Fibroblast of mammary gland (primary cell): ENCODE measurements at places on chromosomes 7 and 10.

DNA sequence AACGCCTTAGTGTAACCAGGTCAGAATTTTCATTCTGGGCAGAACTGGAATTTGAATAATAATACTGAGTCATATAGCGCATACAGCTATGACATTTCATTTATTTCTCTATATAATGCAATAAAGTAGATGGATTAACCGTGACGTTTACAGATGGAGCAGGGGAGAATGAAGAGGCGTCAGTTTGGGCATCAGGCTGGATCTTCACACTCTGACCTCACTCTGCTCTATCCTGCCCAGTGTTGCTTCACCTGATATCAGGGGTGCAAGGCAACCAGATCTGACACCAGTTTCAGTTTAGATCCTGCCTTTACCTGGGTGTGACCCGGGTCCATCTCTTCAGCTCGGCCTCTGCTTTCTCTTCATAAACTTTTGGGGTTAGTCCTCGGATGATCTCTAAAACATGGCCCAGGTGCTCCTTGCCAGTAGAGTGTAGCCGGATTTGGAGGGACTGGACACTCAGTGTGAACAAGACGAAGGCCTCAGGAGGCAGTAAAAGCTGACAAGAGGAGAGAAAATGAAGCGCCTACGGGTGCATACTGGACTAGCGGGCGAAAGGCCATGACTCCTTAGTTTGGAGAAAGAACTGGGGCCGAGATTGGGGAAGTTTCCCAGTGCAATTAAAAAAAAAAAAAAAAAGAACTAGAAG is 1.4 kb upstream of the ZYX start:
- no peak for DNase-seq

- DNase-seq, result no peak
Measured at GRCh38 chr10:73043319-73043718, 53.3 kb downstream of the P4HA1 start.

DNA sequence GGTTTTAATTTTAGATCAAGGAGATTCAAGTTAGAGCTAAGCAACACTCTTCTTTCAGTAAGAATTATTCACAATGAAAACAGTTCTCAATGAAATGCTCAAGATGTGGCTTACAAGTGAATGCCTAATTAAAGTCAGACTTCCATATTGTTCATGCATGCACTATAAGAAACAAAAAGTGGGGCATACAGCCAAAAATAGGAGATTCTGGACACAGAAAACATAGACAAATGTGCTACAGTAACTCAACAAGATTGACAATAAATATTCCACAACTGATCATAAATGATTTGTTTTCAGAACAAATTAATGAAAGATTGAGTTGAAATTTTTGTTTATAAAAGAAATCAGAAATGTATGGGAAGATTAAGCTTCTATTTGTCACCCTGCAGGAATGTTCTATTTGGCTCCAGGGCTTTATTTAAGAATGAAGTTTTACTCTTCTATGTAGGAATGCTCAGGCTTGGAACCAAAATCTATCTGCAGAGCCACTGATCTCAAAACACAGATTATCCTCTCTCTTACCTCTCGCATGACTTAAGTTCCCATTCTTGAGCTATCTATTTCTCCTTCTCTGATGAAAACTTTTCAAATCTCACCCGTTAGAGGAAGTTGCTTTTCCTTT is 89.0 kb upstream of the PIP4K2A start:
- peak; percentile 69 for DNase-seq

DNA sequence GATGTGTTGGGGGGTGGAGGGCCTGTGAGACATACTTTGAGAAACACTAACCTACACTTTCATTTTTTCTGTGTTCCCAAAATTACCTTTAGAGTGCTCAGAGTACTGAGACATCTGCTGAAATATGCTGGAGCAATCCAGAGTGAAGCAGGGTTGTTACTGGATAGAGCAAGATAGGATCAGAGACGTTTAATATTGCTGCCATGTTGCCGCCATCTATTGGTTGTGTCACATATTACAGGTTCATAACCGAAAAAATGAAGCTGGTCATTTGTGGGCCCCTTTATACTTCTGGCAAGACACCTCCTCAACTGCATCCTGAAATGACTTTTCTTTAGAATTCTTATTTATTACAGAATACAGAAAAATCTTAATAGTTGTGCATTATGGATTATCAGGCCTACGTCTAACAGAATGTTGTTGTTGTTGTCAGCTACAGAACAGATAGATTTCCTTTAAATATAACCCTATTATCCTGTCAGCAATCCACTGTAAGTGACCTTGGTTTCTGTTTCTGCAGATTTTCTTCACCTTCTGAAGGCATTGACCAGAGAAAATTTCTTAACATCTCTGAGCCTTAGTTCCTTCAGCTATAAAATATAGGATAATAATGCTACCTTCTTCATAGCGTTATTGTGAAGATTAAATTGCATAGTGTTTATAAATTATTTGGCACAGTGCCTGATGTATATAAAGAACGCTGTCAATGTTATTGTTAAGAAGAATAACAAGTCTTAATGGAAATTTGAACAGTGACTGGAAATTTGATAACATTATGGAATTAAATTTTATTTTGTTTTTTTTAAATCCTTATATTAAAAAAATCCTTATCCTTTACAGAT is 16.2 kb upstream of the DLD start:
- peak; percentile 66 for DNase-seq

- no peak for DNase-seq
Measured at GRCh38 chr10:97468162-97468561, 22.2 kb downstream of the ZDHHC16 start.

- no peak for DNase-seq
Measured at GRCh38 chr10:5666841-5667630, 641 bp upstream of the ASB13 start.

GRCh38 chr7:93171606-93172226 is 23.5 kb upstream of the SAMD9L start:
- DNase-seq, result peak; percentile 39

DNA sequence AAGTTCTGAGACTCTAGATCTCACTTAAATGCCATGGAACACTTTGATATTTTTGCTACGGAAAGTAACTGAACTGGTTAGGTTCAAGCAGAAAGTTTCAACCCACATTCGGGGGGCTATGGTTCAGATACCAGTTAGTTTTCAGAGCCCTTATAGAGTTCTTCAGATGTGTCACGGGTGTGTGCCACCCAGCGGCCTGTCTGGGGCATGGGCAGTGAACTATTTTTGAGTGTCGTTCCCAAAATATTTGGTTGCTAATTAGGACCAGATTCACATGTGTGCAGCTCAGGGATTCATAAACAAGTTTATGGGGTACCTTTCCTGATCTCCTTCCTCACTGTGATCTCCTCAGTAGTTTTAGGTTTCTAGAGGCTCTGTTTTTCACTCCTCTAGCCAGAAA is 271.9 kb downstream of the C7orf25 start:
- no peak for DNase-seq

DNA sequence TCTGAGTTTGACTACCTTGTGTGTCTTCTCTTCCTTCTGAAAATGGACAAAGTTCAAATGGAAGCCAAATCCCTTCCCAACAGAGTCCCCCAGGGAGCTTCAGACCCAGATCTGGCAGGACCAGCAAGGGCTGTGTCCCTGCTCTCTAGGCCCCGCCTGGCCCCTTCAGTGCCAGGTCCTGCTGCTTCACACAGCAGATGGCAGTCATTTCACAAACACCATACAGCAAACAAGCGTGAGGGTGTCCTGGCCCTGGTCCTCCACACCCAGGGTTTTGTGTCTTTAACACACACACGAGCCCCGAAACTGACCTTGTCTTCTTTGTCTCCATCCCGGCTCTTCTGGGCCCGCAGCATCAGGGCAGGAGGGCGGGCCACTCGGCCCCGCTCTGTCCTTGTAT is 145.0 kb downstream of the TCERG1L start:
- DNase-seq, result no peak

- DNase-seq, result peak; percentile 18
Measured at GRCh38 chr10:6748029-6748428, 168.0 kb upstream of the PRKCQ start.

DNA sequence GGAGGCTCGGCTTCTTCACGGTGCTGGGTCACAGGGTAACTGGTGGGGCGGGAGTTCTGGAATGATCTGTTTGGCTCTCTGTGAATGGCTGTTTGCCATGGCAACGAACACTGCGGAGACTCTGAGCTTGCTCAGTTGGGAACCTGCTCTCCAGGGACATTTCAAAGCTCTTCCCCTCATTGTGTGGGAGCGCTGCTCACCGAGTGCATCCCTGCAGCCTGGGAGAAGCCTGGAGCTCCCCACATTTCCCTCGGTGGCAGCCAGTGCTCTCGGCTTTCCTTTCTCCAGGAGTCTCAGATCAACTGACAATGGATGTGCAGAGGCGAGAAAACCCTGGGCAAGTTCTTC is 57.6 kb upstream of the CACUL1 start:
- DNase-seq, result no peak

DNA sequence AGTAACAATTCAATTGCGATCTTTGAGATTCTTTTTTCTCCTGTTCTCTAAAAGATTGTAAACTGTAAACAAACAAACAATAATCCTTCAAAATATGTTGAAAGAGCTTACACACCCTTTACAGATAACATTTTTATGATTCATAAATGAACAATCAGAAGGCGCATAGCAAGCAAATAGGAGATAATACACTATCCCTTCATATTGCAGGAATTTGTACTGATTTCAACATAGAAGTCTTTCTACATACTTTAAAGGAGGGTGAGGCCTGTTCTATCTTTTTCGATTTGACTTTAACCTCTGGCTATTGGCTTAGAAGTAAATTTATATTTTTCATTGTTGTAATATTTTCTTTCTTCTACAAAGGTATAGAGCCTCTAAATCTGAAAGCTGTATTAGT is 57.2 kb downstream of the TFEC start:
- no peak for DNase-seq

DNA sequence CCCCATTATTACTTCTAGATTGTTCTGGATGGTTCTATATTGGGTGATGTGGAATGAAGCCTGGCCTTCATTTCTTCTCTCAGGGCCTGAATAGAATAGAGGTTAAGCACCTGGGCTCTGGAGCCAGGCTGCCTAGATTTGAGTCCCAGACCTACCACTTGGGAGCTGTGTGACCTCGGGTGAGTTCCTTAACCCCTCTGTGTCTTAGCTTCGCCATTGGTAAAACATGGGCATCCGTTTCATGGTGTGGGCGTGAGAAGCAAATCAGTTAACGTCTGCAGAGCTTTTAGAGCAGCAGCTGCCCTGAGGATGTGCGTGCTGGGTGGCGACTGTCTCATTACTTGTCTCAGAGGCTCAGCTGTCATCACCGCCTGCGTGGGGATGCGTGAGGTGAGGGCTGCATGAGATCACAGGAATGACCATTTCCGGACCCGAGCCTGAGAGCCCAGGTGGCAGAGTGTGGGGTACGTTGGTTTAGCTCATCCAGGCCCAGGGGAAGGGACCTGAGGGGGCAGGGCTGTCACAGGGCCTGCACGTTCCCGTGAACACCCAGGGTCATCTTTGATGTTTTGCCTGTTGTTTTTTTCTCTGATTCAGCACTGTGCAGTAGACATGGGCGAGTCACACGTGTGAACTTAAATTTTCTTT is 9.7 kb downstream of the AGAP3 start:
- DNase-seq, result peak; percentile 57

- peak; percentile 81 for DNase-seq
Measured at GRCh38 chr10:111874576-111874975, 309.0 kb downstream of the GPAM start.

- DNase-seq, result no peak
Measured at GRCh38 chr7:36272567-36273269, 116.9 kb upstream of the ANLN start.

- DNase-seq, result no peak
Measured at GRCh38 chr10:132827423-132827789, 41.5 kb upstream of the NKX6-2 start.

DNA sequence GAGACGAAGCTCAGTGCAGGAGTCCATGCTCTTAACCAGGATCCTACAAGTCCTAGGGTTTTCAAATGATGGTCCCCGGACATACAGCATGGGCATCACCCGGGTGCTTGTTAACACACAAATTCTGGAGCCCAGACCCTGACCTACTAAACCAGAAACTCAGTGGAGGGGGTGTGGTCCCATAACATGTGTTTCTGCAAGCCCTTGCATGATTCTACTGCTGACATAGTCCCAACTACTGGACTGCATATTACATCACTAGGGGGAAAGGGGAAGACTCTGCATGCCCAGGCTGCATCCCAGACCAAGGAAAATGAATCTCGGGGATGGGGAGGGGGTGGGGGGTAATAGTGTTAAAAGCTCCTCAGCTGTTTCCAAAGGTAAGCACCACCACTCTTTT is 40.3 kb downstream of the GRB10 start:
- DNase-seq, result no peak

DNA sequence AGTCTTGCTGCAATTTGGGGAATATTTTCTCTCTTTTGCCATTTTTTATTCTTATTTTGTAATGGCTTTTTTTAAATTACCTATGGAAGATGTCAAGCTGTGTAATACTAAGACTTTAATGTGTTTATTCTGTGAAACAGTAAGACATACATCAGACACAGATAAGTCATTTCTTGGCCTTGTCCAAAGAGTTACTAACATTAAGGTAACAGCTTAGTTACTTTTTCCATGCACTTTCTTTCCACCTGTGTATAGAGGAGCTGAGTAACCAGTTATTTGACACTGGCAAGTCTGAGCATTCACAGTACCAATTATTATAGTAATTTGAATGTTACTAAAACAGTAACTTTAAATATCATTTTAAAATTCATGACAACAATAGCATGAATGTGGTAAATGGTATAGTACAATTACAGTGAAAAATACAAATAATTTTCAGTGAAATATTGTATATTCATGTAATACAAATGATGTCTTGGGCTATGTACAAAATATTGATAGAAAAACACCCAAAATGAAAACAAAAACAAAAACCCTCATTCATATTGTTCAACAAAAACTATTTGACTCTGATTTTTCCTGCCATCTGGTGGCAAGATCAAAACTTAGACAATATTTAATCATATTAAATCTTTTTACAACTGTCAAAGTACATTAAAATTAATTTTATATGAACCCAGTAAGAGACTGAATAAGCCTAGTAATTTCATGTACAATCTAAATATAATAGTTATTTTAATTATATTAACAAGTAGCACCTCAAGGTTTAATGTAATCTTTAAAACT is 259.8 kb upstream of the SEMA3A start:
- DNase-seq, result peak; percentile 19

- DNase-seq, result peak; percentile 52
Measured at GRCh38 chr10:124736491-124737136, 7.6 kb downstream of the FAM53B start.

- peak; percentile 41 for DNase-seq
Measured at GRCh38 chr7:44131173-44132029, 8.1 kb upstream of the POLD2 start.
